ENCODE measurements at places on chromosomes 11 and 22.

- peak; percentile 54 for DNase-seq
Observed at GRCh38 chr11:69497221-69497787, 15.8 kb downstream of the LINC01488 start.

DNA sequence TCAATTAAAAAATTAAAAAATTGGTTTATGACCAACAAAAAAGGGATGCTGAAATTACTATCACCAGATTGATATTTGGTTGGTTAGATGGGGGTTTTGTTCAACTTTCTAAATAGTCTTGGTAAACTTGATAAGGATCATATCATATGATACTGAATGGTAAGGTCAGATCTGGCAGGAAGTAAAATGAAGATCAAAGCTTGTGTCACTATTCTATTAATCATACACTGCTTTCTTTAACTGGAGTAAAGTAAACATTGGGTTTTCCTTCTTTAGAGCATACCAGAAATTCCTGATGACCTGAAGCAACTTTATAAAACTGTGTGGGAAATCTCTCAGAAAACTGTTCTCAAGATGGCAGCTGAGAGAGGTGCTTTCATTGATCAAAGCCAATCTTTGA, 40.2 kb downstream of the RRM1 start:
- no peak for DNase-seq

DNA sequence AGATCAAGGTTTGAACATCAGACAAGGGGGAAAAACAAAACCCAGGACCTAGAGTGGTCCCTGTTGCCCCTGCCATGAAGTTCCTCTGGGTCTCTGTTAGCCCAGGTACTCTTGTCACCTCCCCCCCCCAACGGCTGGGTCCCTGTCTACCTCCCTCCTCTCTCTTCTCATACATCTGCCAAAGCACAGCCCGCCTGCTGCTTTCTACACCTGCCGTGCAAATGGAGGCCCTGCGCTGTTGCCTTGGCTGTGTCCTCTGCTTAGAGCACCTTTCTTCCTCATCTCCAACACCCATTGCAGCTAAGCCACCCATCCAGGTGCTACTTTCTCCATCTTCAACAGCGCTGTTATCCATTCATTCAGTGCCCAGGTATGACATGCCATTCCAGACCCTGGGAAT, 99.2 kb downstream of the TP53I11 start:
- no peak for DNase-seq

DNA sequence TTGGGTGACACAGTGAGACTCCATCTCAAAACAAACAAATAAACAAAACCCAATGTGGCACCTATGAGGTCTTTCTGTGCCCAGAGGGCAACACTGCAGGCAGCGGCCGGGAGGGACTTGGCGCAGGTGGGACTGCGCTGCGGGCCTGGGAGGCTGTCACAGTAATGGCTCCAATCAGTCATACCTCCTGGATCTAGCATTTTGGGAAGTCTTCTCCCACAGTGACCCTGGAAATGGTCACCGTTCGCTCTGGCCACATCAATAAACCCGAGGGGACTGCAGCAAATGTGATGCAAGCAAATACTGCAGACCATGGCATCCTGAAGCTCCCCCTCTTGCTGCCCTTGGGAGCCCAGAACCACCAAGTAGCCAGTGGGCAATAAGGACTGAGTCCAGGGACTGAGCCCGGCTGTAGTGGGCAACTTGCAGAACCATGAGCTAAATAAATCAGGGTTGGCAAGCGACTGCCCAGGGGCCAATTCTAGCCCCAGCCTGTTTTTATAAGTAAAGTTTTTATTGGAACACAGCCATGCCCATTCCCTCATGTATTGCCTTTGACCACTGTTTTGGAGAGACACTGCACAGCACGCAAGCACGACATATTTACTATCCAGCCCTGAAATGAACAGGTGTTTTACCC, 15.4 kb downstream of the SHANK2 start:
- DNase-seq, result no peak

DNA sequence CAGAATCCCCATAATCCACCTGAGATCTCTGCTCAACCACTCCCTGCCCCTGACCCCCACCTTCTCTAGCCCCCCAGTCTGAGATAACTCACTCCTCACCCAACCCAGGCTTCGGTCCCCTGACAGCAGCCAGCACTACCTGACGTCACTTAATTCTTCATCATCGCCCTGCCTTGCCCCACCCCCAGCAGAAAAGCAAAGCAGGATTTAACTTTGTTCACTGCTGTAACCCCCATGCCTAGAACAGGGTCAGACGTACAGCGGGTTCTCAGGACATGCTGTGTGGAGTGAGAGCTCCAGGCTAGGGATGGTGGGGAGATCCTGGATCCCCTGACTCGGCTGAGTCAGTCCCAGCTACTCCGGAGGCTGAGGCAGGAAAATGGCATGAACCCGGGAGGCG, 45.8 kb downstream of the ELFN2 start:
- DNase-seq, result no peak

- no peak for DNase-seq
Observed at GRCh38 chr22:26903030-26903856, 245.9 kb downstream of the MIAT start.

- DNase-seq, result no peak
Observed at GRCh38 chr11:120219232-120219937, 8.6 kb downstream of the OAF start.

DNA sequence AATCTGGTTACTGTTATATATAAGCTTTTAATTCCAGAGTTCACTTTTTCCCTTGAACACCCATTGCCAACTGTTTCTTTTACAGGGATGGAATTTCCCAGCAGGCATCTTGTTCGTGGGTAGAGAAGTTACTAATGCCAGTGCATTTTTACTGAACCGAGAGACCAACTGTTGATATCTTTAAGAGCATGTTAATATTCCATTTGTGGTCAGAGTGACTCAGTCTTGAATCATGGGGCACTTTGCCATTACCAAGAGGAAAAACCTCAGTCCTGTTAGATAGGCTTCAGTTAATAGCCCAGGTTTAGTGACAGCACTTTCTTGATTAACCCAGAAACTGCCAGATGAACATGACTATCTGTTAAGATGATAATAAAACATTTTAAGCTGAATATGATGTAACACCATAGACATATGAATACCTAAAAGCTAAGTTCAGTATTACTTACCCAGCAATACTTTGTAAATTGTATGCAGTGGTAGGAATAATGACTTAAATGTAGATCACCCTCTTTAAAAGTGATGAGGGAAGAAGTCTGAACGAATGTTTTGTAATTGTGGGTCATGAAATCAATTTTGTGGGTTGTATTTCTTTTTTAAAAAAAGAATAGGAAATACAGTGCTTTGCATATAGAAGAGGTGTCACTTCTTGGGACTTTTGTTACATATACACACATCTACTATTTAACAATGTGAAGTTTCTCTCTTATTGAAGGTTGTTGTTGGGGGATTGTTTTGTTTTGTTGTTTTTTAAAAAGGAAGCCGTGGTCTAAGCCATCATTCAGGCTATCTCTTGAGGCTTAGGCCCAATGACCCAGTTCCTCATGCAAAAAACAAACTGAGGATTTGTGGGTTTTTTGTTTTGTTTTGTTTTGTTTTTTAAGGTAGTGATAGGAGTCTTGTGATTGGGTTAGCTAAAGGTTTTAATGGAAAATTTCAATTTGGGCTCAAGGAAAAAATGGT, 79.2 kb upstream of the GRIK4 start:
- DNase-seq, result no peak

GRCh38 chr11:33005175-33005574, 10.5 kb upstream of the DEPDC7 start:
- DNase-seq, result no peak

- DNase-seq, result no peak
Observed at GRCh38 chr11:92391364-92391763, 166.7 kb downstream of the FAT3 start.
